CD4-positive, alpha-beta T cell treated with Interleukin-17A for 1 hour (primary cell): ENCODE measurements at places on chromosomes 3 and 15.

- DNase-seq, result no peak
Measured at GRCh38 chr3:16658925-16659793, 53.9 kb upstream of the DAZL start.

DNA sequence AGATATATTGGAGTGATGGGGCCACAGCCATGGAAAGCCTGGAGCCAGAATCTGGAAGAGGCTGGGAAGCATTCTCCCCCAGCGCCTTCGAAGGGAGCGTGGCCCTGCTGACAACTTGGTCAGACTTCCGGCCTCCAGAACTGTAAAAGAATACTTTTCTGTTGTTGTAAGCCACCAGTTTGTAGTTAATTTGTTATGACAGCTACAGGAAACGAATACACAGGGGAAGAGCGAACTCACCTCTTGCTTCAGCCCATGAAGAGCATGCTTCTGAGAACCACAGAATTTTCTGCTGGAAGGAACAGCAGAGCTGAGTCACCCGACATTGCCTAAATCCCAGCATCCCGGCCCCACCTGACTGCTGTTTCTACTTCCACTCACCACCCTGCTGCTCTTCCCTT, 501.7 kb downstream of the SHQ1 start:
- DNase-seq, result no peak

DNA sequence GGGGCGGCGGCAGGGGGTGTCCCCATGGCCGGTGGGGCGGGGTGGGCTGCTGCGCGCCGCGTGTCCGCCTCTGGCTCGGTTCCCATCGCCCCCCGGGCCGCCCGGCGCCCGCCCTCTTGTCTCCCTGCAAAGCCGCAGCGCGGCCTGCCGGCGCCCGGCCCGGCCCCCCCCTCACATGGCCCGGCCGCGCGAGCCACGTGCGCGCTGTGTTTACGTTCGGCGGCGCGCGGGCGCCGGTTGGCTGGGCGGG, 502 bp downstream of the NR1D2 start:
- no peak for DNase-seq

DNA sequence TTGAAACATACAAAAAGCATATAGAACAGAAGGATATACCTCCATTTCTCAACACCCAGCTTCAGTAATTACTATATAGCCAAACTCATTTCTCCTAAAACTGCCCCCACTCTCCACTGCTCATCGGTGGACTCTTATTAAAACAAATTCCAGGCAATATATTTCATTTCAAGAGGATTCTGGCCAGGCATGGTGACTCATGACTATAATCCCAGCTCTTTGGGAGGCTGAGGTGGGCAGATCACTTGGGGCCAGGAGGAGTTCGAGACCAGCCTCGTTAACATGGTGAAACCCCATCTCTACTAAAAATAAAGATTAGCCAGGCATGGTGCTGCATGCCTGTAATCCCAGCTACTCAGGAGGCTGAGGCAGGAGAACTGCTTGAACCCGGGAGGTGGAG, 40.9 kb downstream of the SNX4 start:
- no peak for DNase-seq

GRCh38 chr3:63462732-63463131, 184.6 kb downstream of the SYNPR start:
- no peak for DNase-seq

DNA sequence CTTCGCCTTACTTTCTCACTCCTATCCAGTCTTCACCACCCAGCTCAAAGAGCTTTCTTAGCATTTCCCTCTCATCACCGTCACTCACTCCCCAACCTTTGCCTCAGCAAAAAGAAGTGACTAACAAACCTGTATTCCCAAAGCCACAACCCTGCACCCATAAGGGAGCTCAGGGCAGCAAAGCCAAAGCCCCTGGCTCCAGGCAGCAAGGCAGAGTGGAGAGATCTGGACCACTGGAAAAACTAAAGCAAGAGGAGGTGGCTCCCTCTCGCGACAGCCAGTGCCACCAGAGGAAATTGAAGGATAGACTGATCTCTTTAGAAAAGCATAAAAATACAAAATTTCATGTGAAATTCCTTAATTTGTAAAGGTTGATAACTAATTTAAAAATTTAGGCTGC, 25.1 kb upstream of the CDCP1 start:
- no peak for DNase-seq

- no peak for DNase-seq
Measured at GRCh38 chr15:91268510-91268909, 168.5 kb downstream of the SV2B start.

DNA sequence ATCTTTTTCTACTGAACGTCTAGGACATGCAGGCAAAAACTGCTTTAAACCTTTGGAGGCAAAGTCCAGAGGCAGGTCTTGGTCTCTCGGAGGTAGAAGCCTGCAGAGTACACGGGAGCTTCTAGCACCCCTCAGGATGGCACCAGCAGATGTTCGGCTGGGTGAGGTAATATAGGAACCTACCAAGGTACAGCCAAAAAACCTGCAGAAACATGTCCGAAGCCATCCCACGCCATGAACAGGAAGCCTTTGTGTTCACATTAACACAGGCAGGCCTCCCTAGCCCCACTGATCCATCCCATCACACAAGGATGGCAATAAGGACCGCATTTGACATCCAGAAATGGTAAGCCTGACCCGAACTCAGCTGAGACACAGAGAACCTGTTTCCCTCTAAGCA, 157.9 kb upstream of the HES1 start:
- DNase-seq, result no peak

DNA sequence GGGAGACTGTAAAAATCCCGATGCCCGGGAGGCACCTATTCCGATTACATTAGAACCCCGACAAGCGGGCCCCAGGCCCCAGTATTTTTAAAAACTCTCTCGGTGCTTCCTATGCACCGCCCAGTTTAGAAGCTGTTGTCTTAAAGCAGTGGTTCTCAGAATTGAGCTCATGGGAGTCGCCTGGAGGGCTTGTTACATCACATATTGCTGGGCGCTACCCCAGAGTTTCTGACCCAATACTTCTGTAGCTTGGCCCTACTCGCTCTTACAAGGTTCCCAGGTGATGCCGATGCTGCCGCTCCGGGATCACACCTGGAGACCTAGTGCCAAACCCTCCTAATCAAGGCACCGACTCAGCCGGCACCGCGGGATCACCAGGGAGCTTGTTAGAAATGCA, 35.2 kb downstream of the CPN2 start:
- DNase-seq, result no peak

- no peak for DNase-seq
Measured at GRCh38 chr3:105459566-105460290, 93.0 kb downstream of the ALCAM start.

DNA sequence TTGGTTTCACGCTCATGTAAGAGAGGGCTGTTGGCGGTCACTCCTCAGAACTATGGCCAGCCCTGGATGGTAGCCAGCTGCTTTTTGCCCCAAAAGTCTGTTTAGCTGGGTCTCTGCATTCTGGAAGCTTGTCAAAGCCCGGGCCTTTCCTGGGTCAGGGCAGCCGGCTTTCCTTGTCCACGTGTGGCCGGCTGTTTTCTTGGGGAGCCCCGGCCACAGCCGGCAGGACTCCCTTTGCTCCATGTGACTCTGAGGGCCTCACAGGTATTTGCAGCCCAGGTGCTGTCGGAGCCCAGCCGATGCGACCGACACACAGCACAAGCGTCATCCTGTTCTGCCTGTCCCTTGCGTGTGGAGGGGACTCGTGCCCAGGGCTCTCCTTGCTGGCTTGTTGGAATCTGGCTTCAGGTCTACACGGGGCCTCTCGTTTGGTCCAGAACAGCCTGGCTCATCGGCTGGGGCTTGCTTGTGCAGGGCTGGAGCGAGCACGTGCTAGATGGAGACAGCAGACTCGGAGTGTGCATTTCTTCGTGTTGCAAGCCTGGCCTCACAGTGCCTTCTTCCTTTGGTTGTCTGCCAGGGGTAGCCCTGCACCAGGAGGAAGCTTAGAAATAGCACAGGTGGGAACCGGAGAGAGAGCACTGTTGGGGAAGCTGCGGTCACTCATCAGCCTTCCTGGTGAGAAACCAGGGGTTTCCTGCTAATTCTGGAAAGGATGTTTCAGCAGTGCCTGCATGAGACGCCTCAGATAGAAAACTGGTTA, 51.5 kb downstream of the PGPEP1L start:
- no peak for DNase-seq

DNA sequence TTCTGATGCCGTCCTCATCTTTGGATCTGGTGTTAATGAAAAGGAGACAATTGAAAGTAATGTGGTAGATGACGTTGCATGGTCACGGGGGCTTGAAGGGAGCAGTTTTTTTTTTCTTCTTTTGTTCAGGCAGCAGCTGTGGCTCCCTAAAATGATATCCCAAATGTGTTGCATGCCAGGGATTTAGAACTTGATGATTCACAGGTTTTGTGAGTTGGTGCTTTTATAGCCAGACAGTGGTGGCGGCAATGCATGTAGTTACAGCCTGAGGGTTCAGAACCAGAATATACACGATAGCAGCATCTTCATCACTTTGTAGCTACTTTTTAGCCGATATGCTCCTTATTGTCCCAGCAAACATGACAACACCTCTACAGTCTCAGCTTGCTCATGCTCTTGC, 133.4 kb downstream of the CHST2 start:
- no peak for DNase-seq

DNA sequence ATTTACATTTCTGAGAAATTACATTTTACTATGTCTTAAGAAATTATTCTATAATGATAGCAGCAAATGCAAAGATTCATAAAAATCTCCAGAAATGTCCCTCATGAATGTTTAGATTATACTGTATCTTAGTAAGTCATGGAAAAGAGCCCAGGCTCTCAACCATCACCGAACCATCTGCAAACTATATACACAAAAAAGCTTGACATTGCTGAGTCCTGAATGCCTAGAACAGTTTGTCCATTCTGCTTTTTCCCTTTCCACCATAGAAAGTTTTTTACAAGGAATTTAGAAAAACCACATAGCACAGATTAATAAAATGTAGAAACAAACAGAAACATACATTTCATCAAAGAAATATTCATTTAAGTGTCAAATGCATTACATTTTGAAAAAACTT, 83.6 kb downstream of the MYO9A start:
- DNase-seq, result no peak

GRCh38 chr15:44084770-44085169, 110.3 kb downstream of the FRMD5 start:
- DNase-seq, result no peak

DNA sequence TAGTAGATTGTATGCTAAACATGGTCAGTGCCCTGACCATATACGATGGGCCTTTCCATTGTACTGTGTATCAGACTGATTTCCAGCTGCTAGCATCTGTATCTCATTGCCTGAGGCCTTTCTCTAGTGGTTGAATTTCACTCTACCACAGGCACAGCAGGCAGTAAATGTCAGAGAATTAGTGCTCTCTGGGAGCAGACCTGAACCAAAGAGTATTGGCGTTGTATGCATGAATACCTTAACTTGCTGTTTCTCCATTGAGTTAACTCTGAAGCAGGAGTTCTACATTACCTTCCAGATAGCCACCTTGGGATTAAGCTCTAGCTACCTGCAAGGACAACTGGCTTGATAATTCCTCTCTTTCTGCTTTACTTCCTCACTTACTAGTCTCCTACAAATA, 439.2 kb upstream of the EPHA3 start:
- DNase-seq, result no peak

GRCh38 chr3:66496746-66497145, 4.1 kb downstream of the LRIG1 start:
- peak; percentile 54 for DNase-seq

GRCh38 chr3:152205097-152205593, 63.6 kb upstream of the MBNL1 start:
- peak; percentile 70 for DNase-seq

DNA sequence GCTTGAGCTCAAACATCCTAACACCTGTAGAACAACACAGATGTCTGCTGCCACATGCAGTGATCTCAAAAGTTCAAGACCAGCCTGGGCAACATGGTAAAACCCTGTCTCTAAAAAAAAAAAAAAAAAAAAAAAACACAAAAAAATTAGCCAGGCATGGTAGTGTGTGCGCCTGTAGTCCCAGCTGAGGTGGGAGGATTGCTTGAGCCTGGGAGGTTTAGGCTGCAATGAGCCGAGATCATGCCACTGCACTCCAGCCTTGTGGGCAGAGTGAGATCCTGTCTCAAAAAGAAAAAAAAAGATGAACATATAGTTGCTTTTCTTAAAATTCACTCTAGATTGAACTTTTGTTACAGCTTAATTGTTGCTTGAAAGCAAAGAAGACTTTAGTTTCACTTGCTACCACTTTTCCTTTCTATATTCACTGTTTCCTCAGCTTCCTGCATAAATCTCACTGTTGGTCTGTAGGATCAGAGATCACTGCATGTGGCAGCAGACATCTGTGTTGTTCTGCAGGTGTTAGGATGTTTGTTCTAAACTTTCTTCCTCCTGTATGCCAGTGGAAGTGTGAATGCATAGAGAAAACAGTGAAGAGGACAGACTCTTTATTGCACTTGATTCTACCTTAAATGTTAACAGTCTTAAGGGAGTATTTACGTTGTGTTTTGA, 12.6 kb downstream of the RAB11A start:
- no peak for DNase-seq

DNA sequence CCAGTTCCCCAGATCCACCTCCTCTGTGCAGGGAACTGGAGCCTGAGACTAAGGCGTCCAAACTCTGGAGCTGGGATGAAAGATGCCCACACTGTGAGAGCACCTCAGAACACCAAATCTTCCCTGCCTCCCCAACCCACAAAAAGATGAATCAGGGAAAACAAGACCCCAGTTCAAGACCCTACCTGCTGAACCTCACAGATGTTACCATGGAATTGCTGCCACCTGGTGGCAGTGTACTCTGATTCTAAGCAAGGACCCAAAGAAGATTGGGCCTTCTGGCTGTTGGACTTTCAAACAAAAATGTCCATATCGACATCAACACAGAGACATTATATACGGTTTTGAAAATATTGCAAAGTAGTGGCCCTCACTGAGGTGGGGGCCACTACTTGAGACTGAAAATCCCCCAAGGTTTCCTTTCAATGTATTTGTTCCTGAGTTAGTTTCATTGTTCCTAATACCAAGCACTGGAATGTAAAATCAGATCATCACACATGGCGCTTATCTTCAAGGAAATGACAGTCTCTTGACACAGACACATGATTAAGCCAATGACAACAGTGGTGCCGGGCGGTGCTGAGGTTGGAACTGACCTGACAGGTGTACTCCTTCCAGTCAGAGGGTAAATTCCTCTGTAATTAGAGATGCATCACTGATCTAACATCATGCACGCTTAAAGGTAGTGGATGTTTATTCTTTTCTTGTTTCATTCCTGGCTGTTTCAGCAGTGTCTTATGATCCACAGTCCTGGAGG, 67.6 kb downstream of the SLC6A11 start:
- no peak for DNase-seq

GRCh38 chr15:80041494-80042253, 17.8 kb upstream of the ZFAND6 start:
- DNase-seq, result no peak

DNA sequence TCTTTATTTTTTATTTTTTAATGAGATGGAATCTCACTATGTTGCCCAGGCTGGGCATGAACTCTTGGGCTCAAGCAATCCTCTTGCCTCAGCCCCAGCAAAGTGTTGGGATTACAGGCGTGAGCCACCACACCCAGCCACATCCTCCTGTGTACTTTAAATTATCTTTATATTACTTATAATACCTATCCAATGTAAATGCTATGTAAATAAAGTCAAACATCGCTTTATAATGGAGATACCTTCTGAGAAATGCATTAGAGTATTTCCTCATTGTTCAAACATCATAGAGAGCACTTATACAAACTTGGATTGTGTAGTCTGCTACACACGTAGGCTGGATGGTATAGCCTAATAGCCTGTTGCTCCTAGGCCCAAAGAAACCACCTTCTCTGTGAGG, 41.4 kb upstream of the MAGI1 start:
- no peak for DNase-seq
